CD8-positive, alpha-beta T cell (primary cell): ENCODE measurements at places on chromosomes 4 and X.

GRCh38 chrX:150765782-150766350, 72.7 kb downstream of the MTMR1 start:
- DNase-seq: no peak

GRCh38 chr4:75714011-75714410, 10.4 kb upstream of the USO1 start:
- DNase-seq: no peak

- no peak for DNase-seq
Measured at GRCh38 chrX:148661035-148661434, 160.6 kb downstream of the AFF2 start.

DNA sequence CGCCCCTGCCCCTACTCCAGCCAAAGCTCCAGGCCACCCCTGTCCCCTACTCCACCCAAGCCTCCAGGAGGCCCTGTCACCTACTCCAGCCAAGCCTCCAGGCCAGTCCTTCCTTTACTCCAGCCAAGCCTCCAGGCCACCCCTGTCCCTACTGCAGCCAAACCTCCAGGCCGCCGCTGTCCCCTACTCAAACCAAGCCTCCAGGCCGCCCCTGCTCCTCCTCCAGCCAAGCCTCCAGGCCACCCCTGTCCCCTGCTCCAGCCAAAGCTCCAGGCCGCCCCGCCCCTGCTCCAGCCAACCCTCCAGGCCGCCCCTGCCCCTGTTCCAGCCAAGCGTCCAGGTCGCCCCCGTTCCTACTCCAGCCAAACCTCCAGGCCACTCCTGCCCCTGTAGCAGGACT, 5.1 kb upstream of the ASMT start:
- DNase-seq: no peak

DNA sequence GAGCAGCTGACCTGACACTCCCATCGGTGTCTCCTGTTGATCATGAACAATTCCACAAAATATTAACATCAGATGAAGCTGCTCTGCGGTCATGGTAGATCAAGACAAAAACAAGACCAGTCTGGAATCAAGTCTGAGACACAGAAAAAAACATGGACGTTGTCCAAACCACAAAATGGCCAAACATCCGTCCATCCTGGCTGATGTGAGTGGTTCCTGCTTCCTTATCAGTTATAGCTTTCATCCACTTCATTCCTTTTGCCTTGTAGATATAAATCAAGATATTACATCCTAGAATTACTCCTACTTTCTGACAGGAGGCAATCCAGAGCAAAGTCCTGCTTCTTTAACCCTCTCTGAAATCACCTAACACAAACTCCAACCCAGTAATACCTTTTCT, 28.8 kb upstream of the PCSK1N start:
- DNase-seq: no peak

- DNase-seq: no peak
Measured at GRCh38 chr4:37220685-37221084, 23.9 kb upstream of the NWD2 start.

GRCh38 chr4:87912164-87913004, 63.1 kb upstream of the SPP1 start:
- DNase-seq: no peak

- DNase-seq: no peak
Measured at GRCh38 chr4:13544606-13545393, 492 bp upstream of the NKX3-2 start.

DNA sequence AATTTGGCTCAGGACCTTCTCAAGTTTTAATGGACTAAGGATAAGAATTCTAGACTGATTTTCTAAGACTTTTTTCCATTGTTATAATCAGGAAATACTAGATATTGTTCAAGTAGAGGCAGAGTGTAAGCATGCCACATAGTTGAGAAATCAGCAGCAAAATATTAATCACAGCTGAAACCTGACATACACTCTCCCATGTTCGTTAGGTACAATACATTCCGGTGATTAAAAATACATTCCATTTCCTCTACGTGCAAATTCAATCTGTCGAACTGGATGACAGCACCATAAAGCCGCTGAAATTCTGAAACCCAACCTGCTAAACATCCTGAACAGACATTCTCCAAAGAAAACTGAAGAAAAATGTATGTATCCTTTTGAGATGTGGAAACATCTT, 587.6 kb upstream of the DIPK2B start:
- no peak for DNase-seq
